ENCODE measurements at places on chromosomes 7 and 10.

GRCh38 chr10:120732067-120732466 is 119.1 kb upstream of the WDR11 start:
- no peak for DNase-seq

- DNase-seq, result no peak
Observed at GRCh38 chr7:115779561-115779960, 251.0 kb downstream of the TFEC start.

DNA sequence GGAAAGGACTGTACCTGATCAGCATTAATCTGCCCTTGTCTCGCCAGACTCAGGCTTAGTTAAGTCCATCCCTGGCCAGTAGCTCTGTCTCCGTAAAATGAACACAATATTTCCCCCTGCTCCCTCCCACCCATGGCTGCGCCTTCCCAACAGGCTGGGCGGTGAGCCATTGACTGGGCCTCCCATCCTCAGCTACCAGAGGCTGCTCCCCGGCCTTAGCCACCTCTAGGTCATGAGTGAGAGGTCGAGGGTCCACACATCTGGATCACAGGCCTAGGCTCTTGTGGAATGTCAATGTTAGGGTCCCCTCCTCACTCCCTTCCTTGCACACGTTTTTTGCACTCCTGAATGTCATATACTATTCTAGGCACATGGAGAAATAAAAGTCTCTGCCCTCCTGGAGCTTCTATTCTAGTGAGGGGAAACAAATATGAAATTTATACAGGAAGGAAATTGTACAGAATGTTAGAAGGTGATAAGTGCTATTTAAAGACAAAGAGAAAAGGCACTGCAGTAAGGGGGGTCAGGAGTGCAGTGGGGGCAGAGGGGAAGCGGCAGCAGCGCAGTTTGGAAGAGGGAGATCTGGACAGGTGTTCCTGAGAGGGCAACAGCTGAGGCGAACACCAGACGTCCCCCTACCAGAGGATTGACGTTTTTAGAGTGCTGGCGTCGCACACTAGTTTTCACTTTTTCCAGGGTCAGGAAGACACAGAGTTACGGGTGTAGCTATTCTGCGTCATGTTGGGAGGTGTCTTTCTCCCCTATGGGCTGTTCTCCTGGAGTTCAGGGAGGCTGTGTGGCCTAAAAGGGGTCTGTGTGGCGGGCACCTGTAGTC is 17.2 kb upstream of the EIF5AL1 start:
- no peak for DNase-seq

DNA sequence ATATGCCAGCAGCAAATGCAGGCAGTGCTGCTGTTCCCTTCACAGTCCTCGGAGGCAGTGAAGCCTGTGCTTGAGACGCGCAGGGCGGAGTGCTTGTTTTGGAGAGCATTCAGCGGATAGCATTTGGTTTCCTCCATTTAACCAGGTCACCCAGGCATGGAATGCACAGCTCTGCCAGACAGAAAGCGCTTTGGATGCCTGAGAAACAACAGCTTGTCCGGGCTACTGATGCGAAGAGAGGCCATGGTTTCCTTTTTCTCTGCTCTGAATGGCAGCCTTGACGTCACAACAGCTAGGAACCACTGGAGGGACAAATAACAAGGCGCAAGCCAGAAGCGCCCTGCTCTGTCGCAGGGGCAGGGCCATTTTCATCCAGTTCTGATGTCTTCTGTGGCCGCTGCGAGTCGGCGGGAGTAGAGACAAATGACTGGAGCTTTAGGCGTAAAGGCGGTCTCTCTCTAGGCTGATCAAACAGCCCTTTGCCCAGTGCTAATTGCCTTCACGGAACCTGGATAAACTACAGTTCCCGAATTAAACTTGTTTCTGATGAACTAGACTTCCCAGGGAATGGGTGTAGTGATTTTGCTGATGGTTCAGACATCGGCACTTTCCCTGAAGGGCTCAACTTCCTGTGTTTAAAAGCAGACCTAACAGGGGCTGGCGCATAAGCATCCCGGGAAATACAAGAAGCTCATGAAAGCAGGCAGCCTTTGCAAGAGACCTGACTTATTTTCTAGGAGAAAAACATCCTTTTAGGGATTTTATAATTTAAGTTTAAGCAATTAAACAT is 187.6 kb upstream of the KLF14 start:
- no peak for DNase-seq

DNA sequence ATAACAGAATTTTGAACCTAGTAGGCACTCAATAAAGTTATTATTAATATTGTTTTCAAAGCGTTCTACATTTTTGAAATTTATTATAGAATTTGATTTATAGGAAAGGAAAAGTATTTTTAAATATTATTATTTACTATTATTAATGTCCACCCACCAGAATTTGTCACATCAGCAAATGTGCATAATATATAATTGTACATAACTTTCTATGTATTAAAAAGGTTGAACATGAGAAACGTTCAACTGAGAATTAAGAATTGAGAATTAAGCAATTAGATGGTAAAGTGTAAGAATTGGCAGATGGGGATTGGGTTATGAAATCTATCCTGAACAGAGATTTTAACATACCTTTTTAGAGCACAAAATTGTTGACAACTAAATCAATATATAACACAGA is 129.8 kb downstream of the PTN start:
- no peak for DNase-seq

DNA sequence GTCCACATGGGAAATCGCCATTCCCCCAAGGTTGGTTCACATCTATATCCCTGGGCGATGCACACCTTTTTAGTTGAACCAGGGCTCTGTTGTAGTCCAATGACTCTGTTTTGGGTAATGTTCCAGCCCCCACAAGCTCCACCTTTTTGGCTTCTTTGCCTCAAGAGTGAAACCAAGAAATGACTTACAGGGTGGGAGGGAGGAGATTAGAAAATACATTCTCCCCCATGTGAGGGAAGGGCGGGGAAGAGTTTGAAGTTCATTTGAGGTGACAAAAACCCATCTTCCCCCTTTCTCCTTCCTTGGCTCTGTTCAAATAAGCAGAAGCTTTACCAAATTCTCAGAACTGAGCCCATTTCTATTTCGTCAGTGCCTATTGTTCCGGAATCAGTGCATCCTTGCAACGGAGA is 82.8 kb downstream of the GATA3 start:
- DNase-seq, result peak; percentile 30

All from activated naive CD4-positive, alpha-beta T cell treated with anti-CD3 and anti-CD28 coated beads, Interleukin-2, amount 50 U/mL, for 16 hours (primary cell).